ENCODE measurements at places on chromosomes 6 and 20.

DNA sequence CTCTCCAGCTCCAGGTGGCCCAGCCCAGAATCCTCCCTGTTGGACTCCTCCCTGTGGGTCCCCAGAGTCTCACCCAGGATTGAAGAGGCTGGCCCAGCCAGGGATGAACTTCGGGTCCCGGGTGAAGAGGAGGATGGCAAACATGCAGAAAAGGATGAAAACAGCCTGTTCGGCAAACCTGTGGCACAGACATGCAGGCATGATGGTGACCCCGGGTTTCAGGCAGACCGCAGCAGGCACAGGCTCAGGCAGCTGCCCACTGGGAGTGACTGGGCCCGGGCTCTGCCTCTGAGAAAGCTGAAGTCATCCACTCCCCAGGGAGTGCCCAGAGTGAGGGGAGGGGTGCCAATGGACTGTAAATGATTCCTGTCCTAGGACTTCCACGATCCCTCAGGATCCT lies 37.5 kb upstream of the OCSTAMP start:
- no peak for DNase-seq

DNA sequence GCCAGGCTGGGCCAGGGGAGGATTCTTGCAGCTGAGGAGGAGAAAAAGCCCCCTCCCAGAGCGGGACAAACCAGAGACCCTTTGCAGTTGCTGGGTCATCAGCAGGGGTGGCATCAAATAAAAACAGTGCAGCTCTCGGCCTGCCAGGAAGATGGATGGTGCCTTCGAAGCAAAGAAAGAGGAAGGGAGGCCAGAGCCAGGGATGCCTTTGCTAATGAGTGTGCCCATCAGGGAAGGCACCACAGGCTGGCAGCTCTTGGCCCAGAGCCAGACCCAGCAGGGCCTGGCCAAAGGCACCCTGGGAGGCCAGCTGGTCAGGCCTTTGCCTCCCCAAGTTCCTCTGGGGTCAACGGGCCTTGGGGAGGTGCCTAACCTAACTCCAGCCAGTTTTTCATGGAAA lies 26.3 kb upstream of the ZNF318 start:
- no peak for DNase-seq

DNA sequence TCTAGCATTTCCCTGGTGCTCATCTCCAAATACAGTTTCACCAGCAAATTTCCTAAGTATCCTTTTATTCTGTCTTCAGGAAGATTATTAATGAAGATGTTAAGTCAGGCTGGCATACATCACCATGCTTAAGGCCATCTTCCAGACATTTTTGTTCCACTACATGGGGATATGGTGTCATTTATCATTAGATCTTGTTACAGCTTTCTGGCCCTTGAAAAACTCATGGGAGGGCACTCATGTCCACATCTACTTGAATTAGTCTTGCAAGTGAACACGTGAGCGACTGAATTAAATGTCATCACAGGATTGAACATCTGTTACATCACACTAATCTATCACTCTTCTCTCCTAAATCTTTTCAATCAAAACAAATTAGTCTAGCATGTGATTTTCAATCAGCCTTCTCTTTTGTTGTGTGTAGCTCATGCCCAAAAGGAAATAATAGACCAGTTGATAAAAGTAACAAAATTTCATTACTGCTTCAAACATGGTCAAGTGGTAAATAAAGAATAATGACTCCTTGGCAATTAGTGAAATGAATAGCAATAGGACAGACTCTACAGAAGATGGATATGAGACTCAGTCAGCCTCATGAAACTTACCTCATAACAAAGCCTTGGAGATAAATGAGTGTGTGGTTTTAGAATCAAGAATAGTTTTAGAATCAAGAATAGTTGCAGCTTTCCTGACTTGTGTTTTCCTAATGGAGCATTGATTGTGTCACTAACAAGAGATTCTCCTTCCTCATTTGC lies 80.5 kb downstream of the MTFR2 start:
- DNase-seq, result no peak

DNA sequence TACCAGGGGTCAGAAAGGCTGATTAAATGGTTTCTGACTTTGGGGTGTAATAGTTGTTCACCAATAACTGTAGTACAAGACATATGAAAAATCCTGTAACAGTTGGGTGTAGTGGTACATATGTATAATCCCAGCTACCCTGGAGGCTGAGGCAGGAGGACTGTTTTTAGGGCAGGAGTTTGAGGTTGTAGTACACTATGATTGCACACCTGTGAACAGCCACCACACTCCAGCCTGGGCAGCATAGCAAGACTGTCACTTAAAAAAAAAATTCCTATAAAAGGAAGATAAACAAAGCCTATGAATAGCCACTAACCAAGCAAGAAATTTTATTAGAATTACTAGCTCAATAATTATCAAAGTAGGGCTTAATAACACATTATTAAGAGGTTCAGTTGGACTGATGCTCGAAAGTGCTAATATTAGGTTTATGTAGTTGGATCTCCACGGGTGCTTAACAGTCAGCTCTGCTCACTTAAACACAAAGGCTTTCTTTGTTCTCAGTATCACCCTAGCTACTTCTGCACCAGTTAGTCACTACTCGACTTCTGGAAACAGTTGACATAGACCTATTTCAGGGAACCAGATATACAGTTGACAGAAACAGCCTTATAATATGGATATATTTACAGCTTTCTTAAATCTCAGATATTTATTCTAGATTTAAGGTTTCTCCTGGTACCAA lies 113.0 kb downstream of the MTFR2 start:
- no peak for DNase-seq

DNA sequence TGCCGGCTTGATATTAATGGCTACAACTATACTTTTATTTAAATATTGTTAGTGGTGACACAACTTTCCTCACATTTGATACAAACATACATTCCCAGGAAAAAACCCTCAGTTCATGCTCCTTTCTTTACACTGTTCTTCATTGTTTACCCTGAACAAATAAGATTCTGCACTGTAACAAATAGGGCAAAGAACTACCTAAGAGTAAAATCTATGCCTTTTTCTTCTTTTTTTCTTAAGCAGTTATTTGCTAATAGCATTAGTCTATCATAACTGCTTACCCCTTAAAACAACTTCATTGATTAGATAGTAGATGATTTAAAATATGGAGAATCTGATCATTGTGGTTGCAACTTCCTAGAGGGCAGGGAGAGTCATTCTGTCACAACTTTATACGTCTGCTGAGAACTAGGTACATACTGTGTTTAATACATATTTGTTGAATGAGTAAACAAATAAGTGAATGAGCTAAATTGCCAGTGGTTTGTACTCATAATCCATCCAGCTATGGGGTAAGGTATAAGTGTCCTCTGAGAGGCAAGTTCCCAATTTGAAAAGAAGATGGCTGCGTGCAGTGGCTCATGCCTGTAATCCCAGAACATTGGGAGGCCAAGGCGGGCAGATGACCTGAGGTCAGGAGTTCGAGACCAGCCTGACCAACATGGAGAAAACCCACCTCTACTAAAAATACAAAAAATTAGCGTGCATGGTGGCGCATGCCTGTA lies 161.0 kb downstream of the CDK19 start:
- DNase-seq, result no peak

DNA sequence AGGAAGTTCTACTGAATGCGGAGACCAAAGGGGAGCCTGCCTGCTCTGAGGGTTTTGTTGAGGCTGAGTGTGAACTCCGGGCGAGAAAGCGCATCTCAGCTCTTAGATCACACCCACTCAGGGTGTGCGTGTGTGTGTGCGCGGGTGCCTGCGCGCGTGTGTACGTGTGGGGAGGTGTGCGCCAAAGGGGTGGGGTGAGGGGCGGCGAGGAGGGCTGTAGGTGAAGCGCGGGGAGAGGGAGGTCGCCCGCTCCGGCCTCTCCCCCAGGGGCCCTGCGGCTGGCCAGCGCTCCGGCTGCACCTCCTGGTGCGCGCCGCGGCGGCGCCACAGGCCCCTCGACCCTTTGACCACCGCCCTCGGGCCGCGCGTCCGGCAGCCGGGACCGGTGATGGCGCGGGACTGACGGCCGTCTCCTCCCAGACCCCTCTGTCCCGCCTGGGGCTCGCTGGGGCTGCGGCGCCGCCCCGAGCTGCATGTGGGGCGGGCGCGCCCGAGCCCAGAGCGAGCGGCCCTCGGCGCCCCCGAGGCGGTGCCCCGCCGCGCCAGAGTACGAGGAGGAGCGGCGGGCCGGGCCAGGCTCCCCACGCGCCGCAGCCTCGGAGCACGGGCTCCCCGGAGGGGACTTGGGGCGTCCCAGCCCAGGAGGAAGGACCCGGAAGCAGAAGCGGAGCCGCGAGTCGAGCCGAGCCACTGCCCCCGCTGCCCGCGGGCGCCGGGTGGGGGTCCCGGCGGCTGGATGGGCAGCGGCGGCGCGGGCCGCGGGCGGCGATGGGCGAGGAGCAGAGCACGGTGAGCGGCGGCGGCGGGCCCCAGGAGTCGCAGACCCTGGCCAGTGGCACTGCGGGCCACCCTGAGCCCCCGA lies at the start of gene RNF217:
Gene RNF217, plus strand, starts transcription at position 661 of the 862 bp plus-strand sequence. Its CDS starts 108 bp downstream, at position 769.
- no peak for DNase-seq

GRCh38 chr6:7235712-7236305 lies 77.2 kb downstream of the SSR1 start:
- DNase-seq, result no peak

- no peak for DNase-seq
Measured at GRCh38 chr6:136983687-136984086, 61.1 kb downstream of the IL20RA start.

- no peak for DNase-seq
Measured at GRCh38 chr6:151585741-151586140, 91.9 kb downstream of the CCDC170 start.

GRCh38 chr20:58471193-58472164 lies 43.7 kb downstream of the APCDD1L start:
- no peak for DNase-seq

- no peak for DNase-seq
Measured at GRCh38 chr20:37458761-37459160, 62.3 kb upstream of the NNAT start.

DNA sequence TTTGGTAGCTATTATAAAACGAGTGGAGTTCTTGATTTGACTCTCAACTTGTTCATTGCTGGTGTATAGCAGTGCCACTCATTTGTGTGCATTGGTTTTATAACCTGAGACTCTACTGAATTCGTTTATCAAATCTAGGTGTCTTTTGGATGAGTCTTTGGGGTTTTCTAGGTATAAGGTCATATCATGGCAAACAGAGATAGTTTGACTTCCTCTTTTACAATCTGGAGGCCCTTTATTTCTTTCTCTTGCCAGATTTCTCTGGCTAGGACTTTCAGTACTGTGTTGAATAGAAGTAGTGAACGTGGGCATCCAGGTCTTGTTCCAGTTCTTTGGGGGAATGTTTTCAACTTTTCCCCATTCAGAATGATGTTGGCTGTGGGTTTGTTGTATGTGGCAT lies 38.8 kb downstream of the SUMO4 start:
- DNase-seq, result no peak

- no peak for DNase-seq
Measured at GRCh38 chr6:27312146-27312949, at the start of gene POM121L2. POM121L2 (minus strand) TSS chr6:27312273; CDS start chr6:27312170, 103 bp downstream.

- DNase-seq, result no peak
Measured at GRCh38 chr6:155409391-155409790, 46.2 kb downstream of the NOX3 start.

DNA sequence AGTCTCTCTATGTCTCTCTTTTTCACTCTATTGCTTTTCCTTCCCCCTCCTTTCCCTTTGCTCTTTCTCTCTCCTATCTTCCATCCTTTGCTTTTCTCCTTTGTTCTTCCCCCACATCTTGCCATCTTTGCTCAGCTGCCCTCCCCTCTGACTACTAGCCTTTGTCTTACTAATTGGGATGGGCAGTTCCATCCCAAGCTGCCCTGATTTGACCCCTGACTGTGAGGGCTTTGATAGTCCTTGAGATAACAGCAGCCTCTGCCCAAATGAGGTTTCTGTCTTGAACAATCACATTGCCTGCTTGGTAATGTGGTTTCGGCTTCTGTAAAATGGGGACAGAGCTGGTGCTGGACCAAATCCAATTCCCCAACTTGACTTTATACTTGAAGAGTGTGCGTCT lies 327.7 kb downstream of the DHX35 start:
- DNase-seq, result no peak

- DNase-seq, result no peak
Measured at GRCh38 chr20:63064310-63064709, 57.5 kb upstream of the BHLHE23 start.

DNA sequence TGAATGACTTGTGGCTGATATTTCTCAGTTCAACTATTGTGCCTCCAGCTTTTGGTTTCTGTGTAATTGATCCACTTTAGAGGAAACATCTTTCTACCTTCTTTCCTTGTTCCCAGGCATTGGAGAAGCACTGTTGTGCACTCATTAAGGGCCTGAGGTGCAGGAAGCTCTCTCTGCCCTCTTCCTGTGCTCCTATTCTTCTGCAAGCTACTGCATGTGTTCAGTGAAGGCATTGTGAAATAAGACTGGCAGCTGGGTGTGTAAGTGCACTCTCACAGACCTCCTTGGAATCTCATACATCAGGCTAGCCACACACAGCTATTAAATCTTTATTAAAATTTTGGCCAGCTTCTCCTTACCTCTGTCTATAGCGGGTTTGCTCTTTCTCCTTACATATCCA lies 177.8 kb downstream of the OGFRL1 start:
- no peak for DNase-seq

GRCh38 chr6:33718713-33719112 lies 7.2 kb upstream of the UQCC2 start:
- no peak for DNase-seq

- no peak for DNase-seq
Measured at GRCh38 chr20:62402456-62403150, 4.5 kb downstream of the CABLES2 start.

DNA sequence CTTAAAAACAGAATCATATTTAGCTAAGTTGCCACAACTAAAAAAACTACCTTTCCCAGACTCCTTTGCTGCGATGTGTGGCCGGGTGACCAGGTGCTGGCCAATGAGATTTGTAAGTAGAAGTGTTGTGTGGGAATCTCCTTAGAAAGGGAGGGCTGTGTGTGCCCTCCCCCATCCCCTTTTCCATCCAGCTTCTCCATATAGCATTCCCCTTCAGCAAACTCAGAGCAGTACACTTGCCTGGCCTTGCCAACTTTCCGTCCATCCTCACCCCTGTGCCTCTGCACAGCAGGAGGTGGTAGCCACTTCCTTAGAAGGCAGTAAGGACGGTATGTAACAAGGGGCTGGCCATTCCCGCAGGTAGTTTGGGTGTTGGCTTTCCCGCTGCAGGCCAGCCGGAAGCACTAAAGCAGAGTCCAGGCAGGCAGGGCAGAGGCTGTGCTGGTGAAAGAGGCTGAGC lies 22.3 kb upstream of the KCNK16 start:
- DNase-seq, result no peak

DNA sequence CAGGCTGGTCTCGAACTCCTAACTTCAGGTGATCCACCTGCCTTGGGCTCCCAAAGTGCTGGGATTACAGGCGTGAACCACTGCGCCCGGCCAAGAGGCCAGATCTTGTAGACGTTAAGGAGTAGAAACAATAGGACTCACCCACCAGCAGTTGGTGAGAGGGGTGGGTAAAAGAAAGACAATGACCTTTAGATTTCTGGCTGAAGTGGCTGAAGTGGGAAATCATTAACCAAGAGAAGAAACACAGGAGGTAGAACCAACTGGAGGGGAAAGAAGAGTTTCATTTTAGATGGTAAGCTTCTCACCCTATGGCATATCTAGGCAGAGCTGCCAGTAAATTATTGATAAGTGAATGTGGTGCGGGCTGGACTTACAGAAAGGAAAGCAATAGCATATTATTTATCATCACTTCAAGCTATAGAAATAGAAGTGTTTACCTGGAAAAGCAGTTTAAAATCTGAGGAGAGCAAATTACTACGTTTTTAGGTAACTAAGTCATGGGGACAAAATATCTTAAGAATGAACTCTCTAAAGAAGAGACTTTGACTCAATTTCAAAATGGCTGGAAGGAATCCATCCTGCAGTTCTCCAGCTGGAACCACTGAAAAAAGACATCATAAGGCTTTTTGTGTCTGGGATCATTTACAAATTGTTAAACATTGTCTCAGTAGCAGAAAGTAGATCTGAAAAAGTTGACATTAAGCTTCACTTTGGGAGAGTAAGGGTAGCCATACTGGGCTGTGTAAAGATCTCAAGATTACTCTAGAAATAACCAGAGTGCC lies 109.6 kb downstream of the ALDH8A1 start:
- DNase-seq, result no peak
